Sigmoid colon (tissue), 7 donors: ENCODE measurements at places on chromosomes 12 and 14. TPM values are rescaled to one million over a fixed set of nuclear protein-coding genes. Genes with fewer than 3 reads are reported as not detected.

GRCh38 chr14:101965181-101965544, 790 bp downstream of the DYNC1H1 start:
- peak overlapping the region; percentile 88 for H3K27ac ChIP-seq
- peak overlapping the region; percentile 89 for H3K4me3 ChIP-seq
- DNase-seq = peak; percentile 88
- H3K27me3 ChIP-seq = no peaks in the 10 kb centered on the region
- peaks cover 34% of the 10 kb centered on the region for H3K4me1 ChIP-seq

GRCh38 chr14:50040401-50040775, 76.0 kb downstream of the VCPKMT start:
- peaks cover 30% of the 10 kb centered on the region for H3K4me1 ChIP-seq
- H3K27ac ChIP-seq = no peak overlapping the region
- no peaks in the 10 kb centered on the region for H3K27me3 ChIP-seq
- DNase-seq = no peak
- H3K4me3 ChIP-seq = no peak overlapping the region

The FBLN5 gene
- 91.8 TPM for total RNA-seq

GRCh38 chr12:108519558-108519957, 4.5 kb downstream of the FICD start:
- no peak for DNase-seq
- H3K27ac ChIP-seq = no peak overlapping the region
- peaks cover 11% of the 10 kb centered on the region for H3K4me1 ChIP-seq
- H3K27me3 ChIP-seq = no peaks in the 10 kb centered on the region
- peaks cover 43% of the 10 kb centered on the region for H3K36me3 ChIP-seq

The SPRING1 gene
- 10.5 TPM for total RNA-seq

The CLEC9A gene
- not detected for total RNA-seq

DNA sequence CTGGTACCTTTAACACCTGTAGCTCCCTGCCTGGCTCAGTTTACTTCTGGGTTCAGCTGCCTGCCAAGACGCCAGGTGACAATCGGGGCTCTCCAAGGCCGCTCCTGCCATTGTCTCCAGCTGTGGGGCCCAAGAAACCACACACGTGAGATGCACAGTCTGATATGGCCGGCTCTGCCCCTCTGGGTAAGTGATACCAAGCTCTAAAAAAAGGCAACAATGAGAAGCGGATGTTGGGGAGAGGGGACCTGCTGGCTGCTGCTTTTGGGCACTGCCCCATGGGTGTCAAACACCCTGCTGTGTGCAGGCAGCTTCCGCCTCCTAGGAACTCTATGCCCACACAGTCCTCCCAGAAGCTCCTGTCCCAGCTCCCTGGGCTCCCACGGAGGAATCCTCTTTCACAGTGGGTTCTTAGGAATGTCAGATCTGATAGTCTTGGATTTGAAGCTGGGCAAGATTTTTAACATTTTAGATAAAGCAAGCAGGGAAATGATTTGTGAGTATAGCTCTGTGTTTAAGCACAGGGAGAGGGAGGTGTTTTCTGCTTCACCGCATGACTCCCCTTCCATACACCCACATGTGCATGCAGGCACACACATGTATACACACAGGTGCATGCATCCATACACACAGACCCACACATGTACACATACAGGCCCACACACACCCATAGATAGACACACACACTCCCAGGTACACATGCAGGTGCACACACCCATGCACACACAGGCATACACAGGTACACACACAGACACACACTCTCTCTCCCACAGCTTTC, 1135.8 kb downstream of the BCL11B start:
- H3K36me3 ChIP-seq = no peaks in the 10 kb centered on the region

GRCh38 chr14:76918782-76919394, 92.7 kb downstream of the LRRC74A start:
- H3K36me3 ChIP-seq = no peaks in the 10 kb centered on the region
- no peaks in the 10 kb centered on the region for H3K27me3 ChIP-seq

The IL25 gene
- total RNA-seq = not detected
